Breast epithelium (tissue), 4 donors: ENCODE measurements at places on chromosomes 11 and 22. TPM values are rescaled to one million over a fixed set of nuclear protein-coding genes. Genes with fewer than 3 reads are reported as not detected.

- no peak for DNase-seq
Measured at GRCh38 chr11:63476618-63477017, 14.3 kb downstream of the PLAAT5 start.

DNA sequence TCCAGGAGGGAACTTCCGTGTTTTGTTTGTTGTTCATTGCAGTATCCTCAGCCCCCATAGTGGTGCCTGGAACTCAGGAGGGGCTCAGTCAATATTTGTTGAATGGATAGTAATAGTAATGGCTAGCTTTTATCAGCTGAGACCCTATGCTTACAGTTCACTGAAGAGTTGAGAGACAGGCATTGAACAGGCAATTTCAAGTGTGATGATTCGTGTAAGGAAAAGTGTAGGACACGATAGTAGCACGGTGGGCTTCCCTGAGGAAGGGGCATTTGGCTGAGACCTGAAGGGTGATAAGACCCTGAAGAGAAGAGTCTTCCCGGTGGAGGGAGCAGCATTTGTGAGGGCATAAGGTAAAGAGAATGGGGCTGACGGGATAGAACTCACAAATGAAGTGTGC lies 159.3 kb downstream of the COMMD9 start:
- no peak for DNase-seq

GRCh38 chr11:69010964-69011623 lies 2.0 kb downstream of the MRGPRF start:
- no peak for DNase-seq

GRCh38 chr22:32622004-32622743 lies 147.6 kb downstream of the FBXO7 start:
- no peak for DNase-seq

- DNase-seq, result no peak
Measured at GRCh38 chr22:27973846-27974245, 54.8 kb upstream of the PITPNB start.

The KCNJ1 gene
- not detected for total RNA-seq

The SPA17 gene
- 2.9 TPM for total RNA-seq

The ANKK1 gene
- 3.4 TPM for total RNA-seq
